ENCODE measurements at places on chromosomes 13 and 19. TPM values are rescaled to one million over a fixed set of nuclear protein-coding genes. Genes with fewer than 3 reads are reported as not detected.

- no peak for DNase-seq
Observed at GRCh38 chr19:43489310-43489709, 15.2 kb downstream of the PHLDB3 start.

DNA sequence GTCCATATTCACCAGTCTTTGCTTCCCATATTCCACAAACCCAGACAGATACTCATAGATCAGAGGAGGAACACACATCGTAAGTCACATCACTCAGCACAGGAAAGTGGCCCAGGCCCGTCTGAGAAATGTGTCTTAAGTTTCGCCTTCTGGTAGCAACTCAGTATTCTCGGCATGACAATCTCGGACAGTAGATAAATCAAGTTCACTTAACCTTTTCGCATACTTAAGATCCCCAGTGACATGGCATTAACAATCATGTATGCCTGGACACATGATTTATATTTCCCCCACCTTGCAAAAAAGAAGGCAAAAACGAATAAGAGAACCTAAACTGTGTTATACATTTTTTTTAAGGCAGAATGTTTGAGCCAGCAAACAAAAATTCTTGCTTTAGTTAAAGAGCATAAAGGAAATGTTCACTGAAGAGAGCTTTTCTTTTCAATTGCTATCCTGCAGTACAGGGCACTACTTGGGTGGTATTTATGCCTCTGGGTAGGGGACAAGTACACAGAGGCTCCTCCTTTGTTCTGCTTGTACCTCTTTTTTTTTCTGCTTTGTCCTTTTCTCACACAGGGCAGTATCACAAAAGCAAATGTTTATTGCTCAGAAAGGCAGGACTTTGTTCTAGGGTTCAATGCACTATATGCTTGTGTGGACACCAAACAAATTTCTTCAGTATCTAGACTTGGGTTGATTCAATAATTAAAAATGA lies 360.6 kb downstream of the TDRD3 start:
- DNase-seq: no peak

The SPC24 gene
- 3.2 TPM for total RNA-seq

The TSHZ3 gene
- total RNA-seq: 5.1 TPM

GRCh38 chr13:20840568-20840967 lies 62.0 kb downstream of the XPO4 start:
- DNase-seq: no peak

All from right cardiac atrium (tissue), 5 donors.